ENCODE measurements at places on chromosomes 4 and X.

DNA sequence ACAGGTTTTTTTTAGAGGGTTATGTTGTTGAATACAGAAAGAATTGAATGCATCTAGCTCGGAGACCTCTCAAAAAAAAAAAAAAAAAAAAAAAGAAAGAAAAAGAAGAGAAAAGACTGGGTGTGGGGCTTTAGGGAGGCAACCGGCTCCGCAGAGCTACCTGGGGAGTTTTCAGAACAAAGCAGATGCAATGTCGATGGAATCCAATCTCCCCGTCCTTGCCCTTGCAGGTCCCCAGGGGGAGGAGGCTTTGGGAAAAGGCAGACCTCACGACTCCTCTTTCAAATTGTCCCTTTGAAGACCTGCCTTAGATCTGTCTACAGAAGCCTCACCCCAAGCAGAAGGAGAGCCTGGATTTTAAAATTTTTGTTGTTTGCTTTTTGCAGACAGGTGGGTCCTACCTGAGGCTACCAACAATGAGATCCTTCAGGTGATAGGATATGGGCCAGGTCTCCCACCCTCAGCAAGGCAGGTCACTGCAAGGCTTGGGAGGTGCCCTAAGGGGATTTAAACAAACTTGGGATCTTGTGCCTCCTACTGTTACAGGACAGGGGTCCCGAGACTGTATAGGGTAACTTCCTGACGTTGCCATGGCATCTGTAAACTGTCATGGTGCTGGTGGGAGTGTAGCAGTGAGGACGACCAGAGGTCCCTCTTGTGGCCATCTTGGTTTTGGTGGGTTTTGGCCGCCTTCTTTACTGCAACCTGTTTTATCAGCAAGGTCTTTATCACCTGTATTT lies 75.2 kb upstream of the PRKX start:
- DNase-seq, result peak; percentile 36

DNA sequence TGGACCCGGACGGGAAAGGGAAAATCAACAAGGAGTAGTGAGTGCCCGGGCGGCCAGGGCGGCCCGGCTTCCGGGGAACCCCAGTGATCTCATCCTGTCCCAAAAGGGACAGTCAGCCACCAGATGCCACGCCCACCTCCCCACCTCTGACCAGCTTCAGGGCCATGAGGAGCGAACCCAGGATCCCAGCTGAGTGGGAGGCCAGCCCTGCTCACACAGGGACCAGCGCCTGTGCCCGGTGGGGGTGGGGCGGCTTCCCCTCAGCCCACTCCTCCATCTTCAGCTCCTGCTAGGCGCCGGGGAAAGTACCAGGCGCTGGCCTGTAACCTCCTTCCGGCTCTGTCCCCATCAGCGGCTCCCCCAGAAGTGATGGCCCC lies 6.2 kb downstream of the MYL5 start:
- no peak for DNase-seq

GRCh38 chrX:76555816-76556215 lies 128.3 kb downstream of the MAGEE1 start:
- DNase-seq, result peak; percentile 3

- DNase-seq, result no peak
Measured at GRCh38 chr4:138341739-138342415, 99.7 kb upstream of the SLC7A11 start.

GRCh38 chr4:53122280-53123116 lies 243.4 kb downstream of the SCFD2 start:
- DNase-seq, result no peak

GRCh38 chr4:124135409-124135813 lies 577.1 kb downstream of the ANKRD50 start:
- DNase-seq, result no peak

DNA sequence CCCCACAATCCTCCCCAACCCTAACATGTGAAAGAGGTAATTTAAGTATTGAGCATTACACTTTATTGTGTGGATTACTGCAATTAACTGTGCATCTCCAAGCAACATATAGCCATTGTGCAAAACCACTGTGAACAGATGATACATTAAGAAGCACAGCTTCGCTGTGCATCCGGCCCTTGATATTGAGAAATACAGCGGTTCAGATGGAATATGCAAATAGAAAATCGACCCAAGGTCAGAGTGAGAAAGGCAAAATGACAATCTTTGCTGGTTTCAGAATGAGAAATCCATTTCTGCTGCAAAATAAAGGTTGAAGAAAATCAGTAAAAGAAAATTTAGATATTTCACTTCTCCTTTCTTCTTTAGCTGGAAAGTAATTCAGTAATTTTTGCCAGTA lies 805.9 kb upstream of the GRID2 start:
- no peak for DNase-seq

DNA sequence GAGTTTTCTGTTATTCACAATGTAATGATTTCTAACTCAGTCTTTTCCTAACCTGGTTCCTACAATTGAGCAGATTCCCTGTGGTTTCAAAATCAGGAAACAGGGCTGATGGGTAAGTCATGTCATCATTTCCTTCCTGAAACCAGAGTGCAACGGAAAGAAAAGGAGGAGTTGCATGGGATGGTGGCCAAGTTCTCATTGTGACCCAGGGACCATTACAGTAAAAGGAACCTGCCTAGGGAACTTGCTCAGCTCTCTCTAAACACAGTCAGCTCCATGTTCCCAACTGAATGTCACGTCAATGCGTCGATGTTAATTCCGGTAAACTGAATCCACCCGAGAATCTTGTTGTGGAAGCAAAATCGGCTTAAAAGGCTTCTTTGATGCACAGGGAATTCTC lies 51.2 kb downstream of the LGI2 start:
- no peak for DNase-seq

GRCh38 chr4:150315175-150315574 lies 236.9 kb downstream of the DCLK2 start:
- no peak for DNase-seq

DNA sequence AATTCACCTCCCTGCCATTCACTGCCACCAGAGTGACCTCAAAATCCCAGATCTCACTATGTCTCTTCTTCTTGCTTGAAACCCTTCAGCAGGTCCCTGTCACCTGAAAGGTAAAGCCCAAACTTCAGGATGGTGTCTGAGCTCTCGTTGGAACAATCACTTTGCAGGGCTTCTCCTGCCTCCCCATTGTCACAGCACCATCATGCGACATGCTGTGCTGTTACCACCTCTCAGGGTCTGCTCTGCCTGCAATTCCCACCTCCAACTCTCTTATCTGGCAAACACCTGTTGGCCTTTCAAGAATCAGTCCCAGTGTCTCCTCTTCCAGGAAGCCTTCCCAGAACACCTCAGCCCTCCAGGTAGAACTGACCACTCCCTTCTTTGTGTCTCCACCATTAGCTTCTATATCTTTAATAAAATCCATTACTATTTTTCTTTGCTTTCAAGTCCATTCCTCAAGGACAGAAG lies 46.2 kb downstream of the SEL1L3 start:
- DNase-seq, result no peak

GRCh38 chrX:153926552-153926857 lies 441 bp upstream of the ARHGAP4 start:
- DNase-seq, result no peak

- no peak for DNase-seq
Measured at GRCh38 chrX:134542485-134542884, 82.5 kb downstream of the HPRT1 start.

GRCh38 chr4:186132577-186133242 lies 28.2 kb downstream of the FAM149A start:
- no peak for DNase-seq

- no peak for DNase-seq
Measured at GRCh38 chr4:17081179-17081578, 182.7 kb upstream of the LDB2 start.

- no peak for DNase-seq
Measured at GRCh38 chr4:184776821-184777220, 42.9 kb upstream of the CENPU start.

DNA sequence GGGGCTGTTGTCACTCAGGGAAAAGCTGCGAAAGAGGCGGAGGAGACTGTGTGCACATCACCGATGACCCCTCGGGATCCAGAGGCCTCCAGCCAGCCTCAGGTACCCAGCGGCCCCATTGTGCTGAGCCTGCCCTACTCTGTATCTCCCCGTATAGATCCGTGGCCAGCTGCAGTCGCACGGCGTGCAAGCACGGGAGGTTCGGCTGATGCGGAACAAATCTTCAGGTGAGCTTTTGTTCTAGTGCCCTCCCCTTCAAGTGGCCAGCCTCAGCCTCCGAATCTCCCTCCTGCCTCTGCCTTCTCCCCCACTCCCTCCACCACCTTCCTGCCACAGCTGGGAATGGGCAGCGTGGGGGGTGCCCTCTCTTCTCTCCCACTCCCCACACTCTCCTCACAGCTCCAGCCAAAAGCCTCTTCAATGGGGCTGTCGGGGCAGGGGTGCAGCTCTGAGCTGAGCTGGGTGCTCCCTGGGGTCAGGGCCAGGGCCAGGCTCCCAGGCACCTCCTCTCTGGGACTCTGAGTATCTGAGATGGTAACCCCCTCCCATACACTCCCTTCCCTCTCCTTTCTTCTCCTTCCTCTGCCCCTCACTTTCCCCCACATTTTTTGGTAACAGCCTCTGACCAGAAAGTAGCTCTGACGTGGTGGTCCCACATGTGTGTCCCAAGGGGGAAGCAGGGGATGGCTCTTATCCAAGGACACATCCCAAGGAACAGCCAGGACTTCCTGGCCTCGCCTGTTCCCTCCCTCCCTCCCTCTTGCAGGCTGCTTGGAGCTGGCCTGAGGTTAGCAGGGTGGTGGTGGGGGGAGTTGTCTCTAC lies 20.4 kb upstream of the UBA1 start:
- DNase-seq, result no peak

DNA sequence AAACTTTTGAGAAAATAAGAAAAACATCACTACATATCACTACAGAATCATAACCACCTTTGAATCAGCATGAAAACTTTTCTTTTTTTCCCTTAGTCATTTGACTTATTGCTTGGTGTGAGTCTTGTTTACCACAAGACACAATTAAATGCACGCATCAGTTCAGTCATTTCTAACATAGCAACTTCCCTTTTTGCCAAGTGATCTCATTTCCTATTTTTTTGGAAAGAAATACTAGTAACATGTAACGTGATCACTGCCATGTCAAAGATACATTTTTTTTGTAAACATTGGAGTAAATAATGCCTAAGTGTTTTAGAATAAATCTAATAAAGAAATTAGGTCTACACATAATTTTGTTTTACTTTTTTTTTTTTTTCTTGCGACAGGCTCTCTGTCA lies 5.1 kb upstream of the CXCL8 start:
- no peak for DNase-seq

DNA sequence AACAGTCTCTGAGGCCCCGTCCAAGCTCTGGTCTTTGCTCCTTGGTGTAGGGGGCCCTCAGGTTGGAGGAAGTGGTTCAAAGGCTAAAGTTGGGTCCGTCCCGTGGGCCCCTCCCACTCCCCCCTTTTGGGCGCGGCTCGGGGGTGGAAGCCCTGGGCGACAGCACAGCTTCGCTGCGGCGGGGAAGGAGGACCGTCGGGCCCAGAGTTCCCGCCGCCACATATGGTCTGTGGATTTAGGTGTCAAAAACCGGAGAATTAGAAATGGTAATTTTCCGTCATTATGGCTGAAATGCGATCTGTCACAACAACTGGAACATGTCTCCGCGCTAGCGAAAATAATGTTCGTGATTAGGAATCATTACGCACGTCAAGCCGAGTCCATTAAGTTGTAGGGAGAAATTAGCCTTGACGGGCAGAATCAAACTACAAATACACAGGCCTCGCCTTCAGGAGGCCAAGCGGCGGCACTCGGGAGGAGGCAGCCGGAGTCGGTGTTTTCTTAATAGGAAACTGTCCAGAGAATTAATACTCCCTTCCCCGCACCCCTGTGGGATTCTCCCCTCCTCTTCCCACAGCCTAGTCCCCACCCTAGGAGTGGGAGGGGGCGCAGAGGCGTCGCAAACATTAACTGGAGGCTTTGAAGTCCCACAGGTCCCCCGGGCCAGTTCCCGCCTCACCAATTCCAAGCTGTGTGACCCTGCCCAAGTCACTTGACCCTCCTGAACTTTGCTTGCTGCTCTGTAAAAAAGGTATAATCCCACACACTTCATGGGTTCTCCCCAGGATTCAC lies 15.0 kb downstream of the NKX3-2 start:
- no peak for DNase-seq

GRCh38 chrX:136907621-136908020 lies 27.1 kb upstream of the RBMX start:
- no peak for DNase-seq

DNA sequence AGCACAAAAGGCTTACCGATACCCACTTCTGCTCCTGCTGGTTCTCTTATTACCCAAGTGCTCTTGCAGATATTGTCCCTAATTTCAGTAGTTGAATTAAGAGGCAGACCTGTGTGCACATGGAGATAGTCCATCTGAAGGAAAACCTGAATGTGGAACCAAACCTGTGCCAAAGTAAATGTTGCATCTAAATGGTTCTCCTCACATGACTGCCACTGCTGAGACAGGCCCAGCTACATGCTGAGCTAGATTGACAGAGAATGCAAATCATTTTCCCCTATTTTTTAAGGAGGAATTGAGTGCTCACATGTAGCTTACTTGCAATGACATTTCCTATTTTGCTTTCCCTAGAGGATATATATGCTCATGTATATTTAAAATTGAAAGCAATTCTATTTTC lies 609.1 kb upstream of the TECRL start:
- no peak for DNase-seq

DNA sequence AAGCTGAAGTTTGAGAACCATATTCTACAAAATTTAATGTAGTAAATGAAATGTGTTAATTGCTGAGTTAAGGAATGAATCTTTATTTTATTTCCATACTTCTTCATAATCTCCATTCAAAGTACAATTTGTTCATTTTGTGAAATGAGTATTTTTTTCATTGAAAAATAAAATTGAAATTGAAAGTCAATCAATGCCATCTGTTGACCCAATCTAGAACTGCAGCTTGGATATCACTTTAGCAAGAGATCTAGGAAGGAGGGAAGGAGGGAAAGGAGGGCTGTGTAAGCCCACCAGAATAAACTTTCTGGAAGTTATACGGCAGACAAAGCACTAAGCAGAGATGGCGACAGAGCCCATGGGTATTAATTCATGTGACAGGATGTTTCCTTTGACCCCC lies 128.4 kb downstream of the ZMAT1 start:
- peak; percentile 1 for DNase-seq

- DNase-seq, result no peak
Measured at GRCh38 chr4:2977211-2978088, 14.1 kb downstream of the GRK4 start.

- no peak for DNase-seq
Measured at GRCh38 chrX:149003863-149004660, 501.0 kb downstream of the IDS start.

- no peak for DNase-seq
Measured at GRCh38 chr4:124044867-124045266, 648.3 kb downstream of the SPRY1 start.

- no peak for DNase-seq
Measured at GRCh38 chr4:52982255-52982945, 120.3 kb downstream of the RASL11B start.

DNA sequence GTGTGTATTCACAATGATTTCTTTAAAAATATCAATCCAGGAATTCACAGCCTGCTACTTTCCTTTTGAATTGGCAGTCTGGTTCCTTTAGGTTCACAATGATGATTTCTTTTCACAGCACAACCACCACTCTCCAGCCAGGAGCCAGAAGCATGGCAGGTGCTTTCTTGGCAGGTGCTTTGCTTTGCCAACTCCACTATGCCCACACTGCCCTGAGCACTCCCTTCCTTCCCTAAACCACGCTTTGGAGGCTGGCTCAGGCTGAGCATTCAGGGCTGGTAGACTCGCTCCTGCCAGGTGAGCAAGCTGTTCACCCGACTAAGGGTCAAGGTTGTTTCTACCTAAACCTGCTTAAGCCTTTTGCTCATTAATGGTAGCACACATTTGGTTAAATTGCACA lies 184.5 kb downstream of the SH3KBP1 start:
- no peak for DNase-seq

Measured in CD4-positive, alpha-beta T cell treated with Interleukin-2 at 100 ng/mL for 4 hours (primary cell).